CD4-positive, alpha-beta T cell (primary cell): ENCODE measurements at places on chromosomes 11 and 22.

DNA sequence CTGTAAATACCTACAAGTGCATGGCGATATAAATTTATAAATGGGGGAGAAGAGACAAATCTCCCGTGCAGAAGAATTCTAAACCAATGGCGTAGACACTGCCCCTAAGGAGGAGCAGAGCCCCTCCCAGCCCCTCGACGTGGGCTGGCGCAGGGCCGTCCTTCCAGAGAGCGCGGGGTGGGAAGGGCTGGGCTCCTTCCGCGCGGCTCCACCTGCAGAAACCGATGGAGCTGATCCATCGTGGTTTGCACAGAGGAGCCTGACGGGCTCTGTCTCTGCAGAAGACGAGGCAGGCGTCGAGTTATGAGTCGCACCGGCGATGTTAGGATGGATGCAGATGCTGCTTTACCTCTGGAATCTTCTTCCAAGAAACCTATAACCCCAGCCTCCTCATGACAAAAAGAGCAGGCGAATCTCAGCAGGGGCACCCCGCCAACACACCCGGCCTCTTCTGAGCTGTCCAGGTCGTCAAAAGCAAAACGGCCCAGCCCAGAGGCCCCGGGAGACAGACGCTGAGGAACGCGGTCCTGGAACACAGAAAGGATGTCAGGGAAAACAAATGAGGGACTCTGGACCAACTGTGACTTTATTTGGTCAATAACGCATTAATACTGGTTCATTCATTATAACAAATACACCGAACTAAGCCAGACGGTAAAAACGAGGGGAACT is 11.0 kb upstream of the B4GALNT4 start:
- no peak for DNase-seq

GRCh38 chr22:31818481-31819392 is 64.9 kb downstream of the DEPDC5 start:
- no peak for DNase-seq

- no peak for DNase-seq
Measured at GRCh38 chr22:41146573-41146972, 54.2 kb downstream of the EP300 start.

DNA sequence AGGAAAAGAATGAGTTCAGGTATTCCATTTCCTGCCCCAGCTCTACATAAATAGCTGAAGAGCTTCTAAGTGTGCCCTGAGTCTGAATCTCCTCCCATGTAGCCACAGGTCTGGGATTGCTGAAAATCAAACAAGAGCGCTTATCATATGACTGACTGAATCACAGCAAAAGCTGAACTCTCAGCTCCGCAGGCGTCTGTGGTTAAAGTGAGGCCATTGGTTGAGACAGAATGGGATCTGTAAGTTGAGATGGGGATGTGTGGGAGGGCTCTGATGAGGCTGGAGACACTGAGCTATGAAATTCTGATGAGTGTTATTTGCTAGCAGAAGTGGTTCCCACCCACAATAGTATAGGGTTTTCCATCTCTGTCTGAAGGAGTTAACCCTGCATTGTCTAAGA is 637.0 kb downstream of the OPCML start:
- no peak for DNase-seq

- no peak for DNase-seq
Measured at GRCh38 chr11:123421589-123421988, 8.5 kb upstream of the GRAMD1B start.

DNA sequence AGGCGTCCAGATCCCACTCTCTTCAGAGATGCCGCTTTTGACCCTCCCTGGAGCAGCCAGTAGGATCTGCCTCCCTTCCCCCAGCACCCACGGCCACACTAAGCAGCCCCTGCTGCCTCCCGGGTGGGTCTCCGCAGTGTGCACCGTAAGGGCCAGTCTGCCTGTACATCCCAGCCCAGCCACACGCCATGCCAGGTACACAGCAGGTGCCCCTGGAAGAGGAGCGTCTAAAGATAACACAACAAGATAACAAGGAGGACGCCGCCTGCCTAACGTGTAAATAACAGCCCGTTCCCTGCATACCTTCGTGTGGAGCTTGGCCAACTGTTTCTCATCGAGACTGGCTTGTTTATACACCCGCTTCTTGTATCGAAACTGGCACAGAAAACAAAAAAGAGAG is 139.4 kb downstream of the SHANK2 start:
- no peak for DNase-seq

- DNase-seq = no peak
Measured at GRCh38 chr22:20991252-20992055, 9.4 kb downstream of the LZTR1 start.

- no peak for DNase-seq
Measured at GRCh38 chr22:19631899-19632667, 82.2 kb upstream of the SEPTIN5 start.

GRCh38 chr11:99693941-99694492 is 673.3 kb downstream of the CNTN5 start:
- no peak for DNase-seq

DNA sequence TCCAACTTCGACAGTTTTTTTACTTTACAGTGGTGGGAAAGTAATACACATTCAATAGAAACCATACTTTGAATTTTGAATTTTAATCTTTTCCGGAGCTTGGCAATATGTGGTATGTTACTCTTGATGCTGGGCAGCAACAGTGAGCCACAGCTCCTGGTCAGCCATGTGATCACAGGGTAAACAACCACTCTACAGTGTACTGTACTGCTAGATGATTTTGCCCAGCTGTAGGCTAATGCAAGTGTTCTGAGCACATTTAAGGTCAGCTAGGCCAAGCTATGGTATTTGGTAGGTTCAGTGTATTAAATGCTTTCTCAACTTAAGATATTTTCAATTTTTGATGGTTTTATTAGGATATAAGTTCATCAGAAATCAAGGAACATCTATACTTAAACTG is 48.7 kb upstream of the GRIK4 start:
- no peak for DNase-seq

DNA sequence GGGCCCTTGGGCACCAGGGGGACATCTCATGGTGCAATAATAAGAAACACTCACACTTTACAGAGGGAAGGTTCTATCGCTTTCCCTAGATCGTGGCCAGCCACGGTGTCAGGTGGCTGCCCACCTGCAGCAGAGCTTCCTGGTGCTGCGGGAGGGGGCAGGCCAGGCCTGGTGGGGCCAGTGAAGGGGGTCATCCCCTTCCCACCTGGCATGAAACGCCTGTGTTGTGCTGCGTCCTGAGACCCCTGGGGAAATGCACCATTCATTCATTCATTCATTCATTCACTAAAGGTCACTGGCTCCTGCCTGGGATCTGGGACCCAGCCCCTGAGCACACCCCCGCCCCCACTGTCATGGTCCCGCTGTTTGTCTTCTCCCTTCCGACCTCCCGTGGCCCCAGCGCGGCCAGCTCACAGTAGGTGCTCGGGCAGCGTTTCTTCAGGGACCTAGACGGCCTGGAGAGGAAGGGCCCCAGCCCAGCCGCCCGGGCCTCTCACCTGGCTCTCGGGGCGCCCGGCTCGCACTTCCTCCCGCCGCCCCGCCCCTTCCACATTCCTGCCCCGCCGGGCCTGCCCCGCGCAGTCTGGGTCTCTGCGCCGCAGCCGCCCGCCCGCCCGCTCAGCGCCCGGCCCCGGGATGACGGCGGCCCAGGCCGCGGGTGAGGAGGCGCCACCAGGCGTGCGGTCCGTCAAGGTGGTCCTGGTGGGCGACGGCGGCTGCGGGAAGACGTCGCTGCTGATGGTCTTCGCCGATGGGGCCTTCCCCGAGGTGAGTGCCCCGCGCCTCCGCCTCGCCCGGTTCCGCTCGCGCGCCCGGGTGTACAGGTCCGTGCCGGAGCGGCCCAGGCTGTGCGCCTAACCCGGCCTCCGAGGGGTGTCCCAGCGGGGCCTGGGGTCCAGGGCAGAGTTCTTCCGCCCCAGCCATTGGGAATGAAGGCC is at the start of gene RHOD:
Gene RHOD (plus strand): TSS at position 581 of the 938 bp plus-strand sequence. CDS start 56 bp downstream, at position 637.
- DNase-seq = peak; percentile 8

- no peak for DNase-seq
Measured at GRCh38 chr11:1458340-1459218, 28.0 kb downstream of the MOB2 start.

- DNase-seq = no peak
Measured at GRCh38 chr11:33478111-33478573, 221.0 kb downstream of the HIPK3 start.

DNA sequence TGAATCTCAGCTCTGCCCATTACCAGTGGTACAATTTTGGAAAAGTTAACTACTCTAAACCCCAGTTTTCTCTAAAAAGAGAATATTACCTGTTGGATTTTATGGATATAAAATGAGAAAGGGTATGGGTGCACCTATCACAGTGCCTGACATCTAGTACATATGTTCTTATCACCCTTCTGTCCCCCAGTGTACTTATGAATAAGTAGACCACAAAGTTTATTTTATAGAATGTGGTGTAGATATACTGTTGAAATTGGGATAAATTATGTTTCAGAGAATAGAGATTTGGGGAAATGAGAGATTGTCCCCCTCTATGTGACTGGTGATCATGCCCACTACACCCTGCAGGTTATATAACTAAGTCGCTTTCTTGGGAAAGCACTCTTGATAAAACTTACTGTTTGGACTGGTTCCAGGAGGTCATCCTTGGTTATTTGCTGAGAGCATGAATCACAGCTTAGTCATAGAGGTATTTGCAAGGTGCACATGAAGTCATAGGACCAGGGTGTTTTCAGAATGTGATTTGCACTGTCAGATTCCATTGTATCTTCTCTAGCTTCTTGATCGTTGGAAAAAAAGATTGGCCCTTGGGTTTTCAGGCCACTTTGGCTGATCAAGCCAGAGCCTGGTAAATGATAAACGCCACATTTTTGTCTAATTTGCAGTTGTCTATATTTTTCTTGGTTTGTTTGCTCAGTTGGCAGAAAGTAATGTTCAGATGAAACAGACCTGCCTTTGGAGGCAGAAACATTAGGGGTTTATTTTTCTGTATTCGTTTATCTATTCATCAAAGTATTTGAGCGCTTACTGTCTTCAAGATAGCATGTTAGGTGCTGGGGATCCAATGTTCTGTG is 21.3 kb downstream of the STX3 start:
- DNase-seq = no peak
